ENCODE measurements at places on chromosomes 12 and 14.

DNA sequence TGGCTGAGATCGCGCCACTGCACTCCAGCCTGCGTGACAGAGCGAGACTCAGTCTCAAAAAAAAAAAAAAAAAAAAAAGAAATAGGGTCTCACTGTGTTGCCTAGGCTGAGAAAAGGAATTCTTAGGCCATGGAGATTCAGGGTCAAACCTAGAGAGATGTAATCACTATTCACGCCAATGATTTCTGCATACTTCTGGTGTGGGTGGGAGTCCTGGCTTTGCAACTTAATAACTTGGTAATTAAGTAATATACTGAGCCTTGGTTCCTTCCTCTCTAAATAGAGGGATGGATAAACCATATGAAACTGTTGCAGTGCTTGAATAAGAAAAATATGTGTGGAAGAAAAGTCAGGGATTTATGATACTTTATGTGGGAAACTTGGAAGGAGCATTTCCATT, 2.7 kb downstream of the ZNF410 start:
- peaks cover 16% of the 10 kb centered on the region for H3K4me1 ChIP-seq
- H3K4me3 ChIP-seq = no peak overlapping the region
- no peak for DNase-seq
- H3K36me3 ChIP-seq = peaks cover 17% of the 10 kb centered on the region
- no peak overlapping the region for H3K27ac ChIP-seq

GRCh38 chr12:108641446-108642268, 8.0 kb upstream of the SELPLG start:
- no peak for DNase-seq
- H3K27ac ChIP-seq = no peak overlapping the region
- H3K4me1 ChIP-seq = peaks cover 12% of the 10 kb centered on the region
- no peaks in the 10 kb centered on the region for H3K36me3 ChIP-seq
- H3K27me3 ChIP-seq = no peaks in the 10 kb centered on the region
- no peak overlapping the region for H3K4me3 ChIP-seq

DNA sequence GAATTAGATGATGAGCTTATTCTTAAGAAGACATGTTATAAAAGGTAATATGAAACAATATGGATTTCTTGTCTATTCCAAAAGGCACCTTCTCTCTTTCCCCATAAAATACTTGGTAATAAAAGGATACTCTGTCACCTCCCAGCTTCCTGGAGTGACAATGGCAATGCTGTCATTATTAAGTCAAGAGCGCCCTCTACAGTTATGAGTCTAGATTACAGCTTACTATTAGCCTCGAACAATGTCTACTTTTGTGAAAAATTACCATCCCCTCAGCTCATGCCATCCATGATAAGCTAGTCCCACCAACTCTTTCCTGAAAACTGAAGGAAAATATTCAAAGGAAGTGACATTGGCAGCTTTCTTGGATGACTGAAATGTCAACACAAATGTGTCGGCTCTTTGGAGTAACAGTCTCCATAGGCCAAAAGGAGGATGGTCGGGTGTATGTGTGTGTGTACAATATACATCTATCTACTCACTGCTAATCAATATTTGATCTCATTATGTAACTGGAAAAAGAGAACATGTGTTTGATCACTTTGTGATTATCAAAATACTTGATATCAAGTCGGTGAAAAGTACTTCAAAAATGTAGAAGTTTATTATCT, 48.7 kb upstream of the CDKN3 start:
- no peaks in the 10 kb centered on the region for H3K4me1 ChIP-seq
- no peak overlapping the region for H3K4me3 ChIP-seq
- no peaks in the 10 kb centered on the region for H3K36me3 ChIP-seq
- no peak for DNase-seq
- no peak overlapping the region for H3K27ac ChIP-seq
- H3K27me3 ChIP-seq = no peaks in the 10 kb centered on the region

GRCh38 chr12:124665511-124665910, 98.1 kb upstream of the NCOR2 start:
- no peak overlapping the region for H3K4me3 ChIP-seq
- no peaks in the 10 kb centered on the region for H3K27me3 ChIP-seq
- H3K4me1 ChIP-seq = no peaks in the 10 kb centered on the region
- no peaks in the 10 kb centered on the region for H3K36me3 ChIP-seq

GRCh38 chr12:1993341-1993740, 10.9 kb downstream of the DCP1B start:
- DNase-seq = no peak
- peaks cover 19% of the 10 kb centered on the region for H3K36me3 ChIP-seq
- no peak overlapping the region for H3K27ac ChIP-seq
- H3K4me1 ChIP-seq = no peaks in the 10 kb centered on the region
- no peaks in the 10 kb centered on the region for H3K27me3 ChIP-seq
- no peak overlapping the region for H3K4me3 ChIP-seq

- no peaks in the 10 kb centered on the region for H3K36me3 ChIP-seq
- no peak overlapping the region for H3K4me3 ChIP-seq
- no peak for DNase-seq
- no peaks in the 10 kb centered on the region for H3K4me1 ChIP-seq
- no peak overlapping the region for H3K27ac ChIP-seq
These were observed 112.0 kb downstream of the SLC15A5 start for GRCh38 chr12:16165506-16165905.

DNA sequence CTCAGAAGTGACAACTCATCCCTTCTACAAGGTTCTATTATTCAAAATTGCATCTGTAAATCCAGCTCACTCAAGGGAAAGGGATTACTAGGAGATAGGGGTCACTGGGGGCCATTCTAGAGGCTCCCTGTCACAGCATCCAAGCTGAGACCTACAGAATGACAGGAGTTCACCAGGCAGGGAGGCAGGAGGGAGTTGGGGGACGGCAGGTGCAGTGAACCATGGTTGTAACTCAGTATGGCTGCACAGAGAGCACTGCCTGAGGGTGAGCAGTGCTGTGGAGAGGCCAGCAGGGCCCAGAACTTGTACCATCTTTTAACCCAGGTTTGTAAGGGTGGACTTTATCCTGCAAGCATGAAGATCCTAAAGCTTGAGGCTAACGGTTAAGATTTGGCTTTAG, 37.9 kb upstream of the SINHCAF start:
- no peak for DNase-seq
- no peaks in the 10 kb centered on the region for H3K36me3 ChIP-seq
- H3K4me1 ChIP-seq = peaks cover 6% of the 10 kb centered on the region
- H3K4me3 ChIP-seq = no peak overlapping the region
- H3K27me3 ChIP-seq = no peaks in the 10 kb centered on the region

- DNase-seq = no peak
- no peaks in the 10 kb centered on the region for H3K36me3 ChIP-seq
- H3K4me1 ChIP-seq = peaks cover 3% of the 10 kb centered on the region
- no peaks in the 10 kb centered on the region for H3K27me3 ChIP-seq
These were observed 1.9 kb downstream of the TMTC2 start for GRCh38 chr12:82688596-82688995.

DNA sequence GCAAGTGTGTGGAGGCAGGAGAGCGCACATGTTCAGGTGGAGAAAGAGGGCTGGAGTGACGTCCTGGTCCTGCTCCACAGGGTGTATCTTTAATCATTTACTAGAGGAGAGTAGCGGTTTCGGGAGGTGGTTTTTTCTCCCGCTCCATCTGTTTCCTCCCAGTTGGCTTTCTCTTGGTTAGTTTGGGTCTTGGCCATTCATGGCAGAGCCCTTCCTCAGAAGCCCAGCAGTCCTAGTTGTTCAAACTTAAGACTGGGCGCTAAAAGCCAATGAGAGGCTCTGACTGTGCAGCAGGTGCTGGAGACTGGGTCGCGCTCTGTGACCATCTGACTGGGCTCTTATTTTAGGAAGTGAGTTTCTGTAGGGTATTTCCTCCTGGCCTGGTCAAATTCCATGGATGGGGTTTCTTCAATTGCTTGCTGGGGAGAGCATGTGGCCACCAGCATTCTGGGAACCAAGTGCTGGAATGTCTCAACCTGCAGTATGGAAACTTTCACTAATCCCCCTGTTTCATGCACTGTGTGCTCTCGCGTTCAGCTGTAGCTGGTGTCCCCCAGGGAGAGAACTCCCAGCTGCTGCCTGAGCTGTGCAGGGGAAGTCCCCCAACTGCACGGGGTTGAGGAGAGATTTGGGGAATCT, 27.4 kb upstream of the TSPAN9 start:
- no peaks in the 10 kb centered on the region for H3K4me1 ChIP-seq
- no peak for DNase-seq
- H3K27ac ChIP-seq = no peak overlapping the region
- H3K4me3 ChIP-seq = no peak overlapping the region
- no peaks in the 10 kb centered on the region for H3K36me3 ChIP-seq
- no peaks in the 10 kb centered on the region for H3K27me3 ChIP-seq

- DNase-seq = no peak
- H3K27me3 ChIP-seq = no peaks in the 10 kb centered on the region
- no peaks in the 10 kb centered on the region for H3K4me1 ChIP-seq
- no peak overlapping the region for H3K4me3 ChIP-seq
- H3K27ac ChIP-seq = no peak overlapping the region
- no peaks in the 10 kb centered on the region for H3K36me3 ChIP-seq
These were observed 35.4 kb downstream of the GPR135 start for GRCh38 chr14:59429790-59430189.

GRCh38 chr14:68970038-68970612, 9.0 kb downstream of the ACTN1 start:
- peaks cover 6% of the 10 kb centered on the region for H3K36me3 ChIP-seq
- peaks cover 58% of the 10 kb centered on the region for H3K4me1 ChIP-seq
- H3K4me3 ChIP-seq = no peak overlapping the region
- H3K27ac ChIP-seq = peak overlapping the region; percentile 63

DNA sequence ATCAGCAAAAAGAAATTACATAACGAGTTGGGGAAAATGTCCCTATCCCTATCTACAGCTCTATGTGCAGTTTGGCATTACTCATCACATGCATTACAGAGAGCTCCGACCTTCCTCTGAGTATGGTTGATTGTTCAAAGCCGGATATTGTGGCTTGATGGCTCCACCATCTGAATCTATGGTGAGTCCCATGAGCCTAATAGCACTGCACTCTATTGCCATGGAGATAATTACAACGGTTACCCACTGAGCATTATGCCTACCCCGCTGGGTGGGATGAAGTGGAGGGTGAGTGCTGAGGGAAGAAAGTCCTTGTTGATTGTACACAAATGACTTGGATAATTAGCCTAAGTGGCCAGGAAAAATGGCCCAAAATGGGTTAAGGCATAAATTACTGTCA, 800.5 kb downstream of the NRXN3 start:
- no peaks in the 10 kb centered on the region for H3K27me3 ChIP-seq
- H3K4me1 ChIP-seq = no peaks in the 10 kb centered on the region
- no peak overlapping the region for H3K4me3 ChIP-seq
- no peaks in the 10 kb centered on the region for H3K36me3 ChIP-seq
- no peak overlapping the region for H3K27ac ChIP-seq
- DNase-seq = no peak

GRCh38 chr12:52383331-52383730, 2.1 kb downstream of the KRT84 start:
- H3K4me3 ChIP-seq = no peak overlapping the region
- no peak for DNase-seq
- H3K27ac ChIP-seq = no peak overlapping the region
- H3K36me3 ChIP-seq = no peaks in the 10 kb centered on the region

- H3K27me3 ChIP-seq = no peaks in the 10 kb centered on the region
- H3K4me1 ChIP-seq = no peaks in the 10 kb centered on the region
- H3K36me3 ChIP-seq = no peaks in the 10 kb centered on the region
- no peak overlapping the region for H3K27ac ChIP-seq
- H3K4me3 ChIP-seq = no peak overlapping the region
These were observed 140.4 kb upstream of the FRMD6 start for GRCh38 chr14:51511265-51511664.

- no peaks in the 10 kb centered on the region for H3K36me3 ChIP-seq
- DNase-seq = no peak
- H3K27me3 ChIP-seq = no peaks in the 10 kb centered on the region
- H3K4me3 ChIP-seq = no peak overlapping the region
- H3K27ac ChIP-seq = no peak overlapping the region
These were observed 74.6 kb downstream of the DACT1 start for GRCh38 chr14:58712357-58712756.

- H3K4me1 ChIP-seq = peaks cover 19% of the 10 kb centered on the region
- no peak overlapping the region for H3K27ac ChIP-seq
- peak overlapping the region; percentile 36 for H3K4me3 ChIP-seq
- no peaks in the 10 kb centered on the region for H3K27me3 ChIP-seq
- no peaks in the 10 kb centered on the region for H3K36me3 ChIP-seq
These were observed 911 bp upstream of the SCNN1A start for GRCh38 chr12:6376079-6376869.

- no peak overlapping the region for H3K4me3 ChIP-seq
- H3K27me3 ChIP-seq = no peaks in the 10 kb centered on the region
These were observed 43.3 kb downstream of the MMAB start for GRCh38 chr12:109529691-109530640.

DNA sequence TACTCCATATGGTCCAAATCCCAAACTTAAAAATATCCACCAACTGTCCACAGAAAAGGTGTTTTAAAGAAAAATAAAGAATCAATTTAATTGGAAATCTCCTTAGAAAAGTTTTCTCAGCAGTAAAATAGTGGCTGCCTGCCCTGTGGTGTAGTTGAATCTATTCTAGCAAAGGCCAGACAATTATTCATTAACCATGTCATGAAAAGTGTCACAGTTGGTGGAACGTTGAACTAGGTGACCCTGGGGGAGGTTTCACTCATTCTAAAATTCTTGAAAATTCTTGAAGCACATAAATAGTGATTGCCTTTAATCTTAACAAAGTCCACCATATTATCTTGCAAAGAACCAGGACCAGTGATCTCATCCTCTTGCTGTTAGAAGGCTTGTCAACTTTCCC, 78.4 kb upstream of the GZMB start:
- H3K4me1 ChIP-seq = no peaks in the 10 kb centered on the region
- no peak overlapping the region for H3K27ac ChIP-seq
- H3K27me3 ChIP-seq = no peaks in the 10 kb centered on the region
- no peak for DNase-seq

DNA sequence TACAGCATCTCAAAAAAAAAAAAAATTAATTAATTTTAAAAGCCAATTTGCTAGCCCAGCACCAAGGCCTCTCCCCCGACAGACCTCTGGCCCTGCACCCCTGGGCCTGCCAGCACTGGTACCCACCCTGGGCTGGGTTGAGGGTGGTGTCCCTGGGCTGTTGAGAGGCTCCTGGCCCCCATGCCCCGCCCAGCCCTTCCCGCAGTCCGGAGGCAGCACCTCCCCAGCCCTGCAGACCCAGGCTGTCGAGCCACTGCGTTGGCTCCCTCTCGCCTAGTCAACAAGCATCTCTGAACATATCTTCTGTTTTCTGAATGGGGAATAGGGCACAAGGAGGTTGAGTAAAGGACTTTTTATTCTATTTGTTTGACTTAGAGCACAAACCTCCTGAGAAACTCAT, 87.1 kb downstream of the FBXL14 start:
- no peak overlapping the region for H3K4me3 ChIP-seq
- H3K4me1 ChIP-seq = no peaks in the 10 kb centered on the region
- no peak for DNase-seq
- H3K27ac ChIP-seq = no peak overlapping the region

GRCh38 chr12:112169966-112170365, 44.6 kb downstream of the TRAFD1 start:
- no peak for DNase-seq
- H3K36me3 ChIP-seq = peaks cover 5% of the 10 kb centered on the region
- H3K27me3 ChIP-seq = no peaks in the 10 kb centered on the region
- no peaks in the 10 kb centered on the region for H3K4me1 ChIP-seq

- no peaks in the 10 kb centered on the region for H3K27me3 ChIP-seq
- peak overlapping the region; percentile 79 for H3K27ac ChIP-seq
- peak overlapping the region; percentile 98 for H3K4me3 ChIP-seq
These were observed 953 bp upstream of the DCAF5 start for GRCh38 chr14:69153873-69154270.

- no peak overlapping the region for H3K4me3 ChIP-seq
- H3K27me3 ChIP-seq = no peaks in the 10 kb centered on the region
- no peak overlapping the region for H3K27ac ChIP-seq
- no peaks in the 10 kb centered on the region for H3K36me3 ChIP-seq
- no peak for DNase-seq
These were observed 441.1 kb downstream of the BCAT1 start for GRCh38 chr12:24507827-24508226.

GRCh38 chr14:89425931-89426330, 8.9 kb upstream of the FOXN3 start:
- H3K4me1 ChIP-seq = peaks cover 8% of the 10 kb centered on the region
- DNase-seq = no peak
- no peaks in the 10 kb centered on the region for H3K27me3 ChIP-seq
- no peak overlapping the region for H3K4me3 ChIP-seq
